ENCODE measurements at places on chromosomes 16 and 17.

DNA sequence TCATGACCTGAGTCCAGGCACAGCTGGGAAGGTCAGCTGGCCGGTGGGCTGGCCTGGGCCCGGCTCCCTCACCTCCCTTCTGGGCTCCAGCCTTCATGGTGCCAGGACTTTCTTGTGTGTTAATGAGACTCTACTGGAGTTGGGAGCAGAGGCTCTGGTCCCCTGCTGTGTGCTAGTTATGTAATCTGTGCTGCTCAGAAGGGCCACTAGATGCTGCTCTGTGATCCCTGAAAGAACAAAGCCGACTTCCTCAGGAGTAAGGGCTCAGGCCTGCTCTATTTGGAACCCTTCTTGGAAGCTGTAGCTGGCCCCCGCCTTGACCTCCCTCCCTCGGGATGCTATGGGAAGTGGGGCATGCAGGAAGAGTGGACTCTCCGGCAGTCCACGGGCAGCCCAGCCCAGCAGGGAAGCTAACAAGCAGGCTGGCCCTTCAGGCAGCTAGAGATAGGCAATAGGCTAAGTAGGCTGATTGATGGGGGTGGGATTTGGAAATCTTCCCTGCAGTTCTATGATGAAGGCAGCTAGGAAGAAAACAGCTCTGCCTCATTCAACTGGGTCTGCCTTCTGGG is 3.3 kb upstream of the CDK5R1 start:
- DNase-seq: peak; percentile 76

GRCh38 chr16:17362183-17362582 is 108.6 kb downstream of the XYLT1 start:
- no peak for DNase-seq

- no peak for DNase-seq
Measured at GRCh38 chr16:78146807-78147206, 47.4 kb downstream of the WWOX start.

GRCh38 chr16:3274490-3274889 is 8.8 kb upstream of the ZNF263 start:
- DNase-seq: peak; percentile 32

GRCh38 chr16:78659668-78660217 is 560.3 kb downstream of the WWOX start:
- DNase-seq: no peak

DNA sequence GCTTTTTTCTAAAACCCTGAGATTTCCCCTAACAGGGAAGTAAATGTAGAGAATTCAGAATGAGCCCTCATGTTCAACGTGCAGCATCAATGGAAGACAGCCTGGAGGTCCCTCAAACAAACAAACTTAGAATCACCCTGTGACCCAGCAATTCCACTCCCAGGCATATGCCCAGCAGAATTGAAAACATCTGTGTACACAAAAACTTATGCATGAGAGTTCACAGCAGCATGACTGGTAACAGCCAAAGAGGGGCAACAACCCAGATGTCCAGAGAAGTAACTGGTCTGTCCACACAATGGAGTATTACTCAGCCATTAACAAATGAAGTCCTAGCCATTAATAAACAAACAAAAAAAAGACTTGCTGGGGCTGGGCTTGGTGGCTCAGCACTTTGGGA is 252.7 kb downstream of the PARN start:
- DNase-seq: no peak

GRCh38 chr16:86998196-86999001 is 318.8 kb downstream of the C16orf95 start:
- no peak for DNase-seq

DNA sequence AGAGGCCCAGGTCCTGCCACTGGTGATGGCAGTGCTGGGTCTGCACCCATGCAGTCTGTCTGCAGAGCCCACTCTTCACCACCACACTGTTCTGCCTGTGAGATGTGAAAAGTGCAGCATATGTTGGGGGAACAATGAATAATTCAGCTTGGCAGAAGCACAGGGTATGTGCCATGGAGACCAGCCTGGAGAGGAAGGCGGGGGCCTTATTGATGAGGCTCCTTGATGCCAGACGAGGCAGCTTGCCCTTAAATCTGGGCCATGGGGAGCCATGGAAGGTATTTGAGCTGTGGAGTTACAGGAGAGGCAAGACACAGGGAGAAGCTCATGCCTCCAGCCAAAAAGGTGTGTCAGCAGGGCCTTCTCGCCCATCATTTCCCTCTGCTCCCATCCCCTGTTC is 124.7 kb downstream of the C16orf78 start:
- no peak for DNase-seq

- DNase-seq: no peak
Measured at GRCh38 chr17:78954684-78955083, 25.0 kb downstream of the LGALS3BP start.

DNA sequence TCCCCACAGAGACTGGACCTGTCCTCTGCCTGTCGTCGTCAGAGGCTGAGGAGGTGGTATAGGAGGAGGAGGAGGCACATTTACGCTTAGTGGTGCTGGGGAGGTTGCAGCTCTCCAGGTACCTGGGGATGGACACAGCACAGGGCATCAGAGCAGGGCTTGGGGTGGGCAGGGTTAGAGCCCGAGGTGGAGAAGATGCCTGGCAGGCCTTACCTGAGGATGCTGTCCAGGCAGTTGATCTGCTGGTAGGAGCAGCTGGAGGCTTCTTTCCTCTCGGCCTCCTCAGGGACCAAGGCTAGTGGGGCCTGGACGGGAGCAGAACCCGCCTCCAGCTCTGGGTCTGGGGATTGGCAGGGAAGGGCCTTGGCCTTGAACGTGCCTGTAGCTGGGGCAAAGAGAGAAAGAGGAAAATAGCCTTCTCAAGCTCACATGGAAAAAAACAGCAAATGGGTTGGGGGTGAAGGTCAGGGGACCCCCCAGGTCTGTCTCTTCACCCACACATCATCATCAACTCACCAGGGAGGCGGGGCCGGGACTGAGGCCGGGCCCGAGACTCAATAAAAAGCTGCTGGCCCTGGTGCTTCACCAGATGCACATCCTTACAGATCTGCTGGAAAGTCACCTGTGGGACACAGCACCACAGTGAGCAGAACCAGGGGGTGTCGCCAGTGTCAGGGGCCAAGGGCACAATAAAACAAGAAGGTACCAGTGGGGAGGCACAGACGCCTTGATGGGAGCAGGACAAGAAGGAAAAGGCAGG is 5.6 kb downstream of the PER1 start:
- no peak for DNase-seq

DNA sequence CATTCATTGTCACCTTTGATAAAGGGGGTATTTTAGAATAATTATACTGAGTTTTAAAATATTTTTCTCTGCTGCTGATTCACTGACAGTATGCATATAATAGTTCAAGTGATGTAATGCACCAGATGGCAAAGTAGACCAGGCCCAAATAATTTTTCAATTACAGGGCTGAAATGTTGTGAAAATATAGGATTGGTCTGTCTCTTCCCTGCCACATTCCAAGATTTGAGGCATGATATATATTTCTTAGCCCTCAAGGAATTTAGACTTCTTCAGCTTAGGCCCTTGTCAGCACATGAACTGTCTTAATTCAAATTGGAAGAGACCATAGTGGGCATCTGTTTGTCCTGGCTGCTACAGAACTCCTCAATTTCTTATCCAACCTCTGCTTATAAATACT is 39.2 kb upstream of the SLC12A3 start:
- DNase-seq: no peak
